Activated naive CD4-positive, alpha-beta T cell (primary cell): ENCODE measurements at places on chromosomes 5 and 9.

GRCh38 chr5:149160291-149160787 lies 19.0 kb downstream of the ABLIM3 start:
- DNase-seq = no peak

- no peak for DNase-seq
Measured at GRCh38 chr5:150675069-150675468, 14.0 kb downstream of the MYOZ3 start.

- DNase-seq = no peak
Measured at GRCh38 chr5:139181835-139182452, 16.2 kb downstream of the SIL1 start.

DNA sequence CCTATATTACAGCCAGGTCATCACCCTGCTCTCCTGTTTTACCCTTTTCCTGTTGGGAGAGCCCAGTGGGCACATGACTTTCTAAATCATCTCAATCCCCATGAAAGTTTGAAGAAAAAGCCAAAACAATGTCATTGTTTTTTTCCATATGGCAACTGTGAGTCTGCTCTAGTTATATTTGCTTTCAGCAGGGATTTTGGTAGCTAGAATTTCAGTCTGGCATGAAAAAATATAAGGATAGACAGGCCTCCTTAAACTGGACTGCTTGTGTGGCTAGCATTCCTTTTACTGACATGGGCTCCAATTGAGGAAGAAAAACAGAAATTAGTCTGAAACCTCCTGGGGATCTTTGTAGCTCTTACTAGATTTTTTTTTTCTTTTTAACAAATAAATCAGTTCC lies 25.6 kb downstream of the MOCS2 start:
- DNase-seq = no peak
